Kasumi-1 (cell line): ENCODE measurements at places on chromosomes 5 and 9.

GRCh38 chr5:80757290-80757689 lies 102.5 kb upstream of the DHFR start:
- no peak for DNase-seq

- DNase-seq: peak; percentile 69
These were observed 410.1 kb upstream of the SMARCA2 start for GRCh38 chr9:1604942-1605560.

- DNase-seq: no peak
These were observed 281.7 kb downstream of the OSTF1 start for GRCh38 chr9:75369989-75370388.

GRCh38 chr5:165360784-165361542 lies 1855.5 kb downstream of the MAT2B start:
- no peak for DNase-seq

- no peak for DNase-seq
These were observed 6.4 kb downstream of the ABLIM3 start for GRCh38 chr5:149147676-149148075.

GRCh38 chr9:88678431-88678830 lies 143.5 kb downstream of the NXNL2 start:
- no peak for DNase-seq
